ENCODE measurements at places on chromosomes 3 and 15. TPM values are rescaled to one million over a fixed set of nuclear protein-coding genes. Genes with fewer than 3 reads are reported as not detected.

Gene TLR9
- not detected for total RNA-seq

DNA sequence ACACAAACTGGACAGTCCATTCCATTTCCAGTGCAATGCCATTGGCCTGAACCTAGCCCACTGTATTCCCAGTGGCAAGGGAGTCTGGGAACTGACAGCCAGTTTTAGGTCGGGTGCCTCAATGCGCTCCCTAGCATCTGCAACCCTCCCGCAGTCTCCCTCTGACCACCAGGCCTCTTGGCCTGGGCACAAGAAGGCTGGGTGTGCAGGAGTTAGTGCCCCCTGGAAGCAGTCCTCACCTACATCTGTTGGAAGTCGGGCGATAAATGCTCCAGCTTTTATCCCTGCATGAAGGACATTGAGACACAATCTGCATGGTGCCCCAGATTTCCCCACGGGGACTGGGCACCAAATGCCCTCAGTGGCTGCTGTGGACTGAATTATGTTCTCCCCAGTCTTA, 12.7 kb downstream of the C3orf22 start:
- DNase-seq = peak; percentile 5

DNA sequence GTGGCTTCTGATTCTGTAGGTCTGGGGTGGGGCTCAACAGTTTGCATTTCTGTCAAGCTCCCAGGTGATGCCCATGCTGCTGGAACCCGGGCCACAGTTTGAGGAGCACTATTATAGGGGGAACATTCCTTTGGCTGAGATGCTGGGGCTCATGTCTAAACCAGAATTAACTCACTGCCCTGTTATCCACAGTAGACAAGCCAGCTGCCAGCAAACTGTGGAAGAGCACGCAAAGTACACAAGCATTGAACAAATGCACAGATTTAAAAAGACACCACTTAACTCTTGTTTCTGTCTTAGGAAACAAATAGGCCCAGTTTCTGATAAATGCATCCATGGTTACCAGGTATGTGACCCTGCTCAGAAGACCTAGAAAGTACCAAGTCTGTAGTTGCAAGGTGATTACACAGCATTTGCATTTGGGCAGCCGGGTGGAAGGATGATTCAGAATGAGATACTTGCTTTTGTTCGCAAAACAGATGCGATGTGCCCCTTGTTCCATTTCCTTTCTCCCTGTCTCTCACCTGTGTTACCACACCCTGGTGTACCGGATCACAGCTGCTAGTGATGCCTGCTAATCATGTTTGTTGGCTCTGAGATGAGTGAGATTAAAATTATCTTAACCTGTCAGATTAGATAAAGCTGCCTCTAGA, 12.4 kb downstream of the GYG1 start:
- no peak for DNase-seq

- DNase-seq = no peak
These were observed 7.0 kb upstream of the DMXL2 start for GRCh38 chr15:51629612-51630011.

DNA sequence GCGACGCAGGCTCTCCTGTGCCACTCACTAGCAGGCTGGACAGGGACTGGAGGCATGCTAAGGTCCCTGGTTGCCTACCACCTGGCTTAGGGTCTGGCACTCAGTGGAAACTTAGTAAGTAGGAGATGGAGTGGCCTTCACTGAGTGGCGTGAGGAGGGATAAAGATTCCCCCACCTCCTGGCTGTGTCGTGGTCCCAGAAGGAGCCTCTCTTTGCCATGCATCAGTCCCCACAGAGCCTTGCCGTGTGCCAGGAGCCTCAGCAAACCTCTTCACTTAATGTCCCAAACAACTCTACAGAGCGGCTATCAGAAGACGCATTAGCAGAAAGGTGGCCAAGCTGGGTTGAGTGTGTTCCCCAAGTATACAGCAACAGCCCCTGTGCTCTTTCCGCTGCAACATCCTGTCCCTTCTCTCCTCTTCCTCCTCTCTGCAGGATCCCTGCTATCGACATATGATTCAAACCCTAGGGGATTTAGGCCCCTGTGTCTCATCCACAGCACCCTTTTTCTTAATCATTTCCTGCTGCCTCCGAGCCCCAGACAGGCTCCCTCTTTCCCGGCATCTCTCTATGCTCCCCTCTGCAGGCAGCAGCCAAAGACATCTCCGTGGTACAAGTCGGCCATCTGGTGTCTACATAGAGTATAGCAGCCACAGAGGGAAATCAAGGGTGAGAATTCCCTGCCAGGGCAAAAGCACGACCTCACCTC, 66.7 kb downstream of the SLC6A1 start:
- peak; percentile 37 for DNase-seq

DNA sequence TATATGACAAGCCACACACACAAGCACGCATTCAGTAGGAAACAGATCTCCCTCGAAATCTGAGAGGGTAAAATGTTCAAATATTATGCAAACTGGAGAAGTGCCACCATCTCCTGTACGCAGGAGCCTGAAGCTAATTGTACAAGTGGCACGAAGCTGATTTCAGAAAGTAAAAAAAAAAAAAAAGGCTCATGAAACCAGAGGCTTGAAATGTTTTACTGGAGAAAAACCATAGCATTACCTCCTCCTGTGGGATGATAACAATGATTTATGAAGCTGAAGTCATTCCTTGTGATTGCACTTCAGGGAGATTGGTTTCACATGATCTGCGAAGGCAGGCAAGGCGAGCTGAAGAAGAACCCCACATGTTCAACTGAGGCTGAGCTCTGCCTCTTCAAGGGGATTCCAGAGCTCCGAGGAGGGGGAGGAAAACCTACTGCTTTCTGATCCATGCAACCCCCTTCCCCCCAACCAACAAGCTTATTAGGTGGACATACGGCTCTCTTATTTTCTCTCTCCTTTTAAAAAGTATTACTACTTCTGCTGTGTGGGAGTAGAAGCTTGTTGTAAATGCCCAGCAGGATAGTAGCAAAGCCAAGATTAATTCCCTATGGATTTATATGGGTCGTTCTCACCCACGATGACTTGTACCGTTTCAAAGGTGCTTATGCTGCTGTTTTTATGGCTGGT, 101.1 kb downstream of the GREM1 start:
- no peak for DNase-seq

DNA sequence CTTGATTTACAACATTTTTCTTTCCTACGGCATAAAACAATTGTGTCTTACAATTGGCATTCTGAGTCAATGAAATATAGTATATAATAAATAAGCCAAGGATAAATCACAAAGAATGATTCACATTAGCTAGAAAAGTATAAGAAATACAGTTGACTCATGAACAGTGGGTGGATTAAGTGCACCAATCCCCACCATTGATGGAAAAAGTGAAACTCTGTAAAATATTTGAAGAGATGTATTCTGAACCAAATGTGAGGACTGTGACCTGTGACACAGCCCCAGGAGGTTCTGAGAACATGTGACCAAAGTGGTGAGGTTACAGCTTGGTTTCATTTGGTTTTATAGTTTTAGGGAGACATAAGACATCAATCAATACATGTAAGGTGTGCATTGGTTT, 227.5 kb downstream of the ALCAM start:
- DNase-seq = no peak

DNA sequence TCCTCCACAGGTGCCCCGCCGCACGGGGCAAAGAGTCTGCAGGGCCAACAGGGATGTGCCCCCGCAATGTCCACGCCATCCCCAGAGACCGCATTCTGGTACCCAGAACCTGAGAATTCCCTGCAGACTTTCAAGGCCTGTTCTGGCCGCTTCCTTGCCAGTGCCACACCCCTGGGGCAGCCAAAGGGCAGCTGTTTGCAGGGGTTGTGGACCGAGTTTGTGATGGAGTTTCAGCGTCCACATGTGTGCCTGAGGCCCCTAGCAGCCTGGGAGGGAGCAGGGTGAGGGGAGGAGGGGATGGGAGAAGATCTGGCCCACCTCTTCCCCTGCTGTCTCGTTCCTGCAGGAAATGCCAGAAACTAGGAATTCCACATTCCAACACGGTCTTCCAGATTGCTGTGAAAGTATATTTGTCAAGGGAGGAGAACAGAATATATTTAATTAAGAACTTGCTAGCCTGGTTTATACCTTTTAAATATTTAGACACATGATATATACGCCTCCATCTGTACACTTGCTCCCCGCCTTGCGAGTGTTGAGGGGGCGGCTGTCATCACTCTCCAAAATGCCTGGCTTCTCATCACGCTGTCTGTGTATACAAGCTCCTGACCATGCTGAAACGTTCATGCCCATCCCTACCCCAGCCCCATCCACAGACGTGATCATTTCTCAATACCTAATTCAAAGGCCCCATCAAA, 31.1 kb upstream of the RASA2 start:
- no peak for DNase-seq

DNA sequence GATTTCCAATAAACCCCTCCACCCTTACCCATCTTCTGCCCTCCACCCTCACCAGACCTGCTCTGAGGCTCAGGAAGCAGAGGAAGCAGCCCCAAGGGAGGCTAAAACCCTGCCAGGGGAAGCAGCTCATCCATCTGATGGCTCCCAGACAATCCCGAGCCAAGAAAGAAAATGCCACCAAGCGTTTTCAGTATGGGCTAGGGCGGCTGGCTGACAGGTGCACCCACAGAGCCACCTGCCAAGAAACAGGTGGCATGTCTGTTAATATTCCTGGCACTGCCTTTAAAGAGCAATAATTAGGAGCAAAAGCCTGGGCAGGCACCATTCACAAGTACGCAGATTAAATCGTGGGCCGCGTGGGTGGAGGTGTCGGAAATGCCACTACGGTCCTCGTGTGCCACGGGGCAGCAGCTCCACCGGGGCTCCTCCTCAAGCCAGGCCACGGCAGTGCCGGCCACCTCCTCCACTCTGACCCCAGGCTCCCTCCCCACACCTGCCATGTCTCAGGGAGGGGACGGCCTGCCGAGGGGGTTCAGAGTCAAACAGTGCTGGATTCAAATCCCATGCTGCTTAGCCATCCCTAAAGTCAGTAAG, 23.9 kb upstream of the GRIP2 start:
- DNase-seq = no peak

DNA sequence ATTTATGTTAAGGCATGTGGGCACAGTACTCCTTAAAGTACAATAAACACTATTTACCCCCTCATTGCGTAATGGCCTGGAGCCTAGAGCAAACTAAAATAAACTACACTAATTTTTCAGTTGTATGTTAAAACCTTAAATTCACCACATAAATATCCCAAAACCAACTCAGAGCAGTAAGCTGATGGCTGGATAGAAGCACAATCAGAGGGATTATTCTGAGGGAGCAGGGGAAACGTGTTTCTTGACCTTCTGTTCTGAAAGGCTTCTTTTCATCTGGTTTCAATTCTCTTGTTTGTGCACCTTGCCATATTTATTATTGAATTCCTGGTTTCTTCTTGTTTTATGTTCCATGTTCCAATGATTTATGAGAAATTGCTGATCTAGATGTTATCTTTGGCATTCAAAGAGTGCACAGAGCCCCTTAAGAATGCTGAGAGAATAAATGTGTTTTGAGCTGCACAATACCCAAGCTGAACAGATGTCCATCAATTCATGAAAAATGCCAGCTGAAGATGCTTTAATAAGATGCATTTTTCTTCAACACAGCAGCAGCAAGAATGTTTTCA, 29.6 kb downstream of the RPL22L1 start:
- DNase-seq = no peak

GRCh38 chr3:75101329-75102147, 487.1 kb upstream of the CNTN3 start:
- peak; percentile 14 for DNase-seq

DNA sequence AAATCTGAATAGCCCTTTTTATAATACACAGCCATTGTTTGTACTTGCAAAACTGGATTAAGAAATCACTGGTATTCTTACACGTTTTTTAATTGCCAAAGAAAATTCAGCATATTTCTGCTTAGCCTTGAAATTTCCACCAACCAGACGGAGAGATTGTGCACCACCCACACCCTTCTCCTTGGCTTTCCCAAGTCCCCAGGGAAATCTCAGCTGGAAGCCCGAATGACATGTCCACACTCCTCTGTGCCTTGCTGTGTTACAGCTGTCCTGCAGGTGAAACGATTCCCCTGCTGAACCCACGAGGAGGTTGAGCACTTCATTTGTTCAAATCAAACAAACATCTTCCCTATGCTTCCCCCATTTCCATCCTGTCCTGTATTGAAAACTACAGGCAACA, 49.6 kb upstream of the PPARG start:
- no peak for DNase-seq

Gene ISL2
- 0.36 TPM for total RNA-seq

DNA sequence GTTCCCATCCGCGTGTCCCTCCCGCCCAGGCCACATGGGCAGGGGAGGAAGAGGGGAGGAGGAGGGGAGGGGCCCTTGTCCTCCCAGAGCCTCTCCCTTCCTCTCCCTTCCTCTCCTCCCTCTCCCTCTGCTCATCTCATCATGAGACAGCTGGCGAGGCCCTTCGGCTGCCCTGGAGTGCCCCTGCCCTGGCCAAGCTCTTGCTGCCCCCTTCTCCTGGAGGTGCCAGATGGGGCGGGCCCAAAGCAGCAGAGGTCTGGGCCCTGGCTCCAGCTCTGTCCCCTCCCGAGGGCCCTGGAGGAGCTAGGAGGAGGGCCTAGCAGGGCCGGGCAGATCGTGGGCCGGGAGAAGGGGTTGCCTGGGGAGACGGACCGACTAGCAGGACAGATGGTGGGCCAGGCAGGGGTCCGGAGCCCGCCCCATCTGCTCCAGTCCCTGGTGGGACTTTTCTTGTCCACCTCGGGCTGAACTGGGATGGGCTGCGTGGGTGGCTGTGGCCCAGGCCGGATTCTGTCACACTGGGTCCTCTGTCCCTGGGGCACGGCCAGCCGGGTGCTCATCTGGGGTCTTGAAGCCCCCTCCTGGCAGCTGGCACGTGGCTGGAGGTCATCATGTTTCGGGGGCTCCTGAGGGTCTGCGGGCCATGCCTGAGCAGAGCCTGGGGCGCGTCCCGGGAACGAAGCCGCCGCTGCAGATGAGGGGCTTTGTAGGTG, 183.4 kb downstream of the GOLGA6L6 start:
- DNase-seq = no peak

DNA sequence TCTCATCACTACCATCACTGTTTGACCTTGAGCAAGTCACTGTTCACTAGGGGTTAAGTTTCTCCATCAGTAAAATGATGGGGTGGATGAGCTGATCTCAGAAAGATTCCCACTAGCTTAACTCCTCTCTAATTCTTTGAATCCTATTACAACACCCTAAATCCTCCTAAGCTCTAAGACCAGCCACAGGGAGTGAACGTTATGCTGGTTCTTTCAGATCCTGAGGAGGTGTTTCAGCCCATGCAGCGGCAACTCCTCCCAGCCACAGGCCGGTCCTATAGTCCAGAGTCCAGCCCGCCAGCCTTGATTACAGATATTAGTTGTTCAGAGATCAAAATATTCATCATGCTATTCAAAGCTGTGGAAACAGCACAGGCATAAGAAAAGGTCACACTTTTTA, 15.1 kb downstream of the MB21D2 start:
- no peak for DNase-seq

GRCh38 chr15:51390966-51391422, 49.5 kb downstream of the GLDN start:
- no peak for DNase-seq

Gene KLHL40
- not detected for total RNA-seq

GRCh38 chr3:193870376-193871219, 265.4 kb upstream of the HES1 start:
- DNase-seq = no peak
